ENCODE measurements at places on chromosomes 1 and 21.

GRCh38 chr1:197841883-197842553 lies 60.4 kb upstream of the C1orf53 start:
- no peak for DNase-seq

DNA sequence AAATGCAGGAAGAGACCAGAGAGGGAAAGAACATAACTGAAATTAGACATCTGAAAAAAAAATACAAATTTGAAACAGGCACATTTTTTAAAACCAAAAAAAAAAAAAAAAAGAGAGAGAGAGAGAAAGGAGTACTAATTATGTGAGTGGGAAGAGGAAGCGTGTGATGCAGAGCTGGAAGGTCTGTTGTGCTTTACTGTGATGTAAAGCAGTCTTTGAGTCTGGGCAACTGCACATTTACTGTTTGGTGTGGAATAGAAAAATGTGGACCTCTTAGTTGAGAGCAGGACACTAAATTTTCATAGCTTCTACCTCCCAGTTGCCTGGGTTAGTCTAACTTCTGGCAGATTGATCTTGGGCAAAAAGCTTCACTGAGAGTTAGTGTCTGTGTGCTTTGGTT lies 16.5 kb downstream of the LHX9 start:
- DNase-seq: no peak

DNA sequence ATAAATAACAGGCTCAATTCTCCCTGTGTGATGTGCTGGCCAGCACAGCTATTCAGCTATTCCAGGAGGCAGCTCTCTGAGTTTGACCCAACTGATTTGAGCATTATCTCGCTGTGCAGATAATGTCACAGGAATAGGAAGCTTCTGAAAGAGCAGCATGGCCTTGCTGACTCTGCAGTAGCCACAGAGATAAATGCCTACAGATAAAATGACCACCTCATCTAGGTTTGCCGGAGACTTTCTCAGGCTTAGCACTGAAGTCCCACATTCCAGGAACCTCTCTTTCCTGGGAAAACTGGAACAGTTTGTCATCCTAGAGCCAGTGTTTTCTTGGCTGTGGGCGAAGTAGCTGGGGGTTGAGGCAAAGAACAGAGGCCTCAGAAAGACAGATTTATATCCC lies 98.9 kb downstream of the MRPL39 start:
- DNase-seq: no peak

GRCh38 chr21:34354836-34355235 lies 9.0 kb upstream of the KCNE2 start:
- no peak for DNase-seq

DNA sequence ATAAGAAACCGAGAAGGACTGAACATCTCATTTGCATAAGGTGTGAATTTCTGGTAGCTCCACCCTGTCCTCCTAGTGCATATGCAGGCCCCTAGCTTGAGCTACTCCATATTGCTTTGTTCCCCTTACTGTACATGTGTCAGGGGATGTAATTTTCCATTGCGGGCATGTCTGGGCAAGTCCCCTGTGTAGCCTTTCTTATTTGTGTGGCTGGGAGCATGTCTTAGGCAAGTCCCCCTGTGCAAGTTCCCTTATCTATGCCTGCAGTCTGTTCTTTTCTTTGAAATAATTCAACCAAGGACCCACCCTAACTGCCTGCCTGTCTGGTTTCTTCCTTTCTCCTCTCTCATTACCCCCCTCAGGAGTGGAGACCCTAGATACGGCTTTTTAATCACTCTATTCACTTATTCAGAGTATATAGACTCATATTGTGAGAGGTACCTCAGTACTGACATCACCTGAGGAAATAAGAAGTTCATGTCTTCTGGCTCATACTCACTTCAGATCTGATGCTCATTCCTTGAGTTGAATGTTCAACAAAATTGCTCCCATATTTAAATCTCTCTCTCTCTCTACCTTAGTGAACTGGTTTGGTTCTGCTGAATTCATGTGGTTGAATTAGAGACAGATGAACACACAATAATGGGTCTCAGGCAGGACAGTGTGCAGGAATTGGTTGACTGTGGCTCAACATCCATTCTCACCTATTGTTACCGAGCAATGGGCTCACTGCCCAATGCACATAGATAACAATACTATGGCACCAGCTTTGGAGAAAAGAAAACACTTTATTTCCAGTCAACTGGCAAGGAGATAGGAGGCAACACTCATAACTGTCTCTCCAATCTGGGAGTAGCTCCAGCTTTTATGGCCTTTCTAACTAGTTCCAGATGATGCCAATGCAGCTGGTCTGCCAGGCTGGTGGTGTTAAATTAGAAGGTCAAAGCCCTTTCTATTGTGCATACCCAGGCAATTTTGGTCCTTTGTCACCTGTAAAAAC lies 27.9 kb upstream of the NPL start:
- no peak for DNase-seq

DNA sequence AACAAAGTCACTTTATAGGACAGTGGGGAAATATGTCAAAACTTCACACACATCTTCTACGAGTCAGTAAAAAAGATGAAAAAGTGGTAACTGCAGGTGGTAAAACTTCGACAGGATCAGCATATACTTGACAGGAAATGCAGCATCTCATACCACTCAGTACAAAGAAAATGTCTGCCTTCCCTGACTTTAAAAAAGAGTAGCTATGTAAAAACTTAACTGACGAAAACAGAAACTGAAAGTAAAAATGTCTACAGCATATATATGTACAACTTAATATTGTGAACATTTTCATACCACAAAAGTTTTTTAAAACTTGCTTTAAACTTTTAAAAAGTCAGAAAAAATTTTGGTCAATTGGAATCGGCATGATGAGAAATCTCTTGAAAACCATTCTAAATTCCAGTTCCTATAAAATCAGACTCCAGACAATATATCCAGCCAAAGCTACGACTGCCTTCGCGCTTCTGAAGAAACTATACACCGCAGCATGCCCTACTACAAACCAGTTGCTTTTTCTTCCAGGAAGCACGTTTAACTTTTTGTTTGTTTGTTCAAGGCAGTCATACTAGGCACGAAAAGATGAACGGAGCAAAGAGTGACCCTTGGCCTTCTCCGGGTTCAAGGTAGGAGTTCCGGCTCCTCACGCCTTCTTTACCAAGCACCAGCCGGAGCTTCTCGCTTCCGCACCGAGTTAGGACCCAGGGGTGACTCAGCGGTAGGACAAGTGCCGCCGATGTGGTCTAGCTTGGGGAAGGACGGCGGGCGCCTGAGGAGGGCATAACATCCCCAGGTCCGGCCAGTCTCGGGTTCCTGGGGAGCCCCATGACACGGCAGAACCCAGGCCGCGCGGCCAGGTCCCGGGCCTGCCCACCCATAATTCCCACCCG lies 612 bp downstream of the PSMA5 start:
- peak; percentile 62 for DNase-seq

GRCh38 chr21:46124926-46125845 lies 27.3 kb downstream of the COL6A2 start:
- no peak for DNase-seq

DNA sequence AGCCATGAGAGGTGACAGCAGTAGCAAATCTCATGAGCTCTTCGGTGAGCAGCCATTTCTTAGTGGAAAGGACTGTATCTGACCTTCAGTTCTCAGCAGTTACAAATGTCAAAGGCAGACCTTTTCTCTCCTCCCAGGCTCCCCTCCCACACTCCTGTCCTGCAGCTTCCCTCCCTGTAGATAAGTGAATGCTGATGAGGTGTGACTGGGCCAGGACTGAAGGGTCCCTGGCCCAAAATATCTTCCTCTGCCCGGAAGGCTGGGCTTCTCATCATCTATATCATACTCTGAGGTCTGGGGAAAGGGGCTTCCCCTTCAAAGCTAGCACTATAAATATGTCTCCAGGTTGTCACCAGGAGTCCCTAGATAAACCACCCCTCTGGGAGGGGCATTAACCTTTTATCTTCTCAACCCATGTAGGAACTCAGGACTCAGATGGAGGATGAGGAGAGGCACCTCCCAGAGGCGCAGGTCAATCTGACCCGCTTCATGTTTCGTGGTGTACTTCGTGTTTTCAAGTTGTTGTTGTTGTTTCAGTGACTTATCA lies 3.6 kb upstream of the ADAMTSL4 start:
- no peak for DNase-seq

DNA sequence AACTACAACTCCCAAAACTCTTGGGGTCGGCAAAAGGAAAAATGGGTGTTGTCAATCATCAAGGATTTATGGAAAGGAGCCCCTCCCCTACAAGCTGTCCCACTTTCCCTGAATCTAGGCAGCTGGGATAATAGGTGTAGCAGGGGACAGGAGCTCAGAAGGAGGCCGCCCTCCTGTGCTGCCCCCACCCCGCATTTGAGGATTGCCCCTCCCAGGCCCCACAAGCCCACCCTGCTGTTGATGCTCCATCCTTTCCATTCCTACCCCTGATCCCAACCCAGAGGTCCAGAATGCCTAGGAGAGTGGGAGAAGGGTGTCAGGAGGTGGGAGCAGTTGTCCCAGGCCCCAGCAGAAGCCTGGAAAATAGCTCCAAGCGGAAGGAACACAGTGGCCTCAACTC lies 1.9 kb upstream of the MRPL24 start:
- DNase-seq: no peak

DNA sequence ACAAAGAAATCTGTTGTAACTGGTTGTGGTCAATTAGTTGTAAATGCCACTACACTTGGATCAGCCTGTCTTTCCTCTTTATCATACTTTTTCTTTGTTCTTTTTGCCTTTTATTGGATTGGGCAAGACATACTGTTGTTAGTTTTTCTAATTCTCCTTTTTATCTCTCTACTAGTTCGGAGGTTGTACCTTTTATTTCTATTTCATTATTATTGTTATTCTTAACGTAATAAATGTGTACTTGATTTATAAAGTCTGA lies 59.2 kb downstream of the IVNS1ABP start:
- DNase-seq: no peak

DNA sequence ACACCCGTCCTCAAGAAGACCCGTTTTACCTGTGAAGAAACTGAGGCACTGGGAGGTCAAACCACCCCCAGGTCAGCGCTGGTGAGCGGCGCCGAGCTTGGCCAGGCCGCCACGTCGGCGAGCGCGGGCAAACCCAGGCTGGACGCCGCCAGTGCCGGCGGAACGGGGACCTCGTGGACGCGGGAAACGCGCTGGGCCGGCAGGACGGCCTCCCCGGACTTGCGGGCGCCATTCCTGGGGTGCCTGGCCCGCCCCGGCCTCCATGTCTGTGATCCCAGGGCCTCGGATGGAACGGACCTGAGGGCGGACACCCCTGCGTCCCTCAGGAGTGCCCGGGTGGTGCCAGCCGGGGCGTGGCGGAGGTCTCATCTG lies 764 bp upstream of the SUMO3 start:
- no peak for DNase-seq

DNA sequence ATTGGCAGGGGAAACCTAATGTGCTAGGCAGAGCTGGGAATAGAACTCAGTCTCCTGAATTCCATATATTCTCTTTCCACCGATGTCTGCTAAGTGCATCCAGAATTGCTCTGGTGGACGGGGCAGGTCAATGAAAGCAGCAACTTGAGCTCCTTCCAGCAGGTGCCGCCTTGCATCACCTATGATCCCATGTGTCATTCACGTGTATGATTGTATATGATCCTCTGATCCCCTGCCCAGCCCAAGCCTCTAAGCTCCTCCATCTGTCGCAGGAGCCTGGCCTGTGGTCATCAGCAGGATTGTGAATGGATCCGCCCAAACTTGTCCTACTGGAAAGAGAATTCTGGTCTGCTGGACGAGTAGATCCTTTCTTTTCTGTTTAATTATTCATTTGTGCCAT lies 13.1 kb downstream of the ACTA1 start:
- no peak for DNase-seq

- DNase-seq: peak; percentile 63
These were observed 9.3 kb upstream of the MARCKSL1 start for GRCh38 chr1:32345289-32345827.

DNA sequence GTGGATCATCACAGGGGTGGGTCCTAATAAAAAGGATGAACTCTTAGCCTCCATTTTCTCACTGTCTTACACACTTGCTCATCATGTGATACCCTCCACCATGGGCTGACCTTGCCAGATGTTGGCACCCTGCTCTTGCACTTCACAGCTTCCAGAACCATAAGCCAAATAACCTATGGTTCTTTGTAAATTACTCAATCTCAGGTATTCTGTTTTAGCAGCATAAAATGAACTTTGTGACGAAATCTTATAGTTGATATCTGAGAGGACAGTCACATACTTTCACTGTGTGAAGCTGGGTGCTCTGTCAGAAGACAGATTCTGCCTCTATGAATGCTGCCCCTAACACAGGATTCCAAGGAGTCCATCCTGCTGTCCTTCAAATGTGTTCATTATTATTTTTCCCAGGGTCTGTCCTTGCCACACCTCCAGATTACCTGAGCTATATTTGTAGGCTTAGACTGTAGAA lies 13.8 kb downstream of the DUSP10 start:
- DNase-seq: no peak

DNA sequence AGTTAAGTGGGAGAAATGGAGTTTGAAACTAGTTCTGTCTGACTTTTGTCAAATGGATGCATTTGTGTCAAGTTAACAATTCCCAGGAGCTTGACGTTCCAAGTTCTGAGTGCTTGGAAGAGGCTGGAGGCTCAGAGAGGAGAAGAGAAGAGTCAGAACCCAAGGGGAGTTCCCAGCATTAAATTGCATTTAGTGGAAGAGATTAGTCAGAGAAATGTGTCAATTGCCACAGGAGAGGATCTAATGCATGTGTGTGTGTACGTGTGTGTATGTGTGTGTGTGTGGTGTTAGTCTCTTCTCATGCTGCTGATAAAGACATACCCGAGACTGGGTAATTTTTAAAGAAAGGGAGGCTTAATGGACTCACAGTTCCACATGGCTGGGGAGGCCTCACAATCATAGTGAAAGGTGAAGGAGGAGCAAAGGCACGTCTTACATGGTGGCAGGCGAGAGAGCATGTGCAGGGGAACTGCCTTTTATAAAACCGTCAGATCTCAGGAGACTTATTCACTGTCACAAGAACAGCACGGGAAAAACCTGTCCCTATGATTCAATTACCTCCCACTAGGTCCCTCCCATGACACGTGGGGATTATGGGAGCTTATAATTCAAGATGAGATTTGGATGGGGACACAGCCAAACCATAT lies 101.5 kb upstream of the TMEM51 start:
- DNase-seq: no peak

GRCh38 chr1:60133848-60134247 lies 60.3 kb upstream of the C1orf87 start:
- DNase-seq: no peak

- peak; percentile 96 for DNase-seq
These were observed 5.2 kb upstream of the LRRC8D start for GRCh38 chr1:89815611-89816010.

- DNase-seq: no peak
These were observed 31.0 kb upstream of the IL19 start for GRCh38 chr1:206739411-206740076.

DNA sequence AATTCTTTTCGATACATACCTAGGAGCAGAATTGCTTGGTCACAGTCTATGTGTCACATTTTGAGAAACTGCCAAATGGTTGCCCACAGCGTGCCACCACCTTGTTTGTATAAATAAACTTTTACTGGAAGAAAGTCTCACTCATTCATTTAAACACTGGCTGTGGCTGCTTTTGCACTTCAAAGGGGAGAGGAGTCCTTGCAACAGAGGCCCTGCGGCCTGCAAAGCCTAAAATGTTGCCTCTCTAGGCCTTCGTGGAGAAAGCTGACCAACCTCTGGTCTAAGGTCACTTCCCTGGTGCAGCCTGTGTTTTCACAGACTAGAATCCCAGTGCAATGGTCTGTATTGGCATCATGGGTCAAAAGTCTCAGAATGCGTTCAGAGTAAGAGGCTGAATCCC lies 8.3 kb downstream of the RIPK4 start:
- DNase-seq: no peak

GRCh38 chr1:81660286-81660685 lies 140.4 kb upstream of the ADGRL2 start:
- DNase-seq: no peak
